C1 segment of cervical spinal cord (tissue), 14 donors: ENCODE measurements at places on chromosomes 3 and 15.

GRCh38 chr3:196988241-196989029, 19.8 kb upstream of the PIGZ start:
- no peak for DNase-seq

GRCh38 chr15:67147396-67147949, 82.1 kb downstream of the SMAD3 start:
- no peak for DNase-seq

DNA sequence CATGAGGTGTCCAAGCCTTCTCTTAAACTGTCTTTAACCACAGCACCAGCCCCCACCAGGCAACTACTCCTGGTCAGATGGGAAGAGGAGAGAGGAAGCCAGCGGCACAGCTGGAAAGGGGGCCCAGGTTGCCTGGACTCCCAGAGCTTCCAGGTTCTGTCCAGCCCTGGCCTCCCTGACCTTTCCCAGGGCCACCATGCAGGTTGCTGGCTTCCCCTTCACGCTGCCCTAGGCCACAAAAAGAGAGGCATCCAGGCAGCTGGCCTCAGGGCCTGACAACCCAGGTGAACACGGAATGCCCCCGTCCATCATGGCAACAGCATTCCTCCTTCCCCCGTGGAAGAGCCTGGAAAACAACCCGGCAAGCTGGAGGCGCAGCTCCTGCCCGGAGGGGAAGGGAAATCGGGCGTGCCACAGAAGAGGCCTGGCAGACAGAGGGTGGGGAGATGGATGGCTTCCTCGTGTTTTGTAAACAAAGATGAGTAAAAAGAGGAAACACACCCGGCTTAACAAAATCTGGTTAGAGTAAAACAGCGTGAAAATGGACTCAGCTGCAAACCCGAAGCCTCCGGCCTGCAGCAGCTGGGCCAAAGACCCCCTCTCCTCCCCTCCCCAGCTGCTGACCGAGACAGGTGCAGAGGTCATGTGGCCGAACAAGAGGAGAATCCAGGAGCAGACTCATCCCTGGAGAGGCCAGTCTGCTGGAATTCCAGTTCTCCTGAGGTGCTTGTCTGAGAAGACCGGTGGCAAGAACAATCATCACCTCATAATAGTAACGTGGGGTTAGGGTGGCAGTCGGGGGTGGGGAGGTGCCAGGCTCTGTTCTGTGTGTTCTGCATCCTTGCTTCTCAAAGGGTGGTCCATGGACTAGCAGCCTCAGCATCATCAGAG, 15.5 kb downstream of the BMF start:
- DNase-seq: no peak

- DNase-seq: no peak
These were observed 8.5 kb downstream of the AMOTL2 start for GRCh38 chr3:134365766-134366065.

DNA sequence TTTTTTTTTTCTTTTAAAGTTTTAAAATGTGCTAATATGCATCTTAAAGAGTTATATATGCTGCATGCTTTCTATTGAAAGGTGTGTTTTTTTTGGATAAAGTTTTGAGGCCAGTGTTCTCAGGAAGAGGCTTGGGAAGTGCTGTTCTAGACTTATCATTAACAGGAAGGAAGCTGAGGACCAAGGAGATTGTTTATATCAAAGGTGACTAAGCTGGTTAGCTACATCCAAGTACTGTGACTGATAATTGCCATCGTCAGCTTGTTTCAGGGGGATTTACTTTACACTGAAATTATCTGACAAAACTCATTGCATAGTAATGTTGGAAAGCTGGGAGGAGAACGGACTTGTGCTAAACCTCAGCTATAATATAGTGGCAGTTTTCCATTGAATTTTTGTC, 36.3 kb upstream of the UTS2B start:
- no peak for DNase-seq

GRCh38 chr15:58026552-58026951, 39.0 kb downstream of the ALDH1A2 start:
- DNase-seq: no peak

GRCh38 chr3:110612045-110612444, 459.6 kb upstream of the NECTIN3 start:
- no peak for DNase-seq

DNA sequence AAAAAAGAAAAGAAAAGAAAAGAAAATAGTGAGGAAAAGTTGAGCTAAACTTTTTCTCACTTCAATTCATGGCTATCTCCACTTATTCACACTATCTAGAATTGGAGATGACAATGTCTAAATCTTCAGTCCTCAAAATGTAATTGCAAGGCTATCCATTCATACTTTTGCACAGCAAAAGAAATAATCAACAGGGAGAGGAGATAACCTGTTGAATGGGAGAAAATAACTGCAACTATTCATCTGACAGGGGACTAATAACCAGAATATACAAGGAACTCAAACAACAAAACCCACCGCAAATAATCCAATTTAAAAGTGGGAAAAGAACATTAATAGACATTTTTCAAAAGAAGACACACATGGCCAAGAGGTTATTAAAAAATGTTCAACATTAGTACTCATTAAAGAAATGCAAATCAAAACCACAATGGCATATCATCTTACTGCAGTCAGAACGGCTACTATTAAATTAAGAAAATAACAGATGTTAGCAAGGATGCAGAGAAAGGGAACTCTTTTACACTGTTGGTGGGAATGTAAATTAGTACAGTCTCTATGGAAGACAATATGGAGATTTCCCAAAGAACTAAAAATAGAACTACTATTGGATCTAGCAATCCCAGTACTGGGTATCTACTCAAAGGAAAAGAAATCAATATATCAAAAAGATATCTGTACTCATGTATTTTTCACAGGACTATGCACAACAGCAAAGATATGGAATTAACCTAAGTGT, 73.5 kb upstream of the PPIB start:
- no peak for DNase-seq

- peak; percentile 15 for DNase-seq
These were observed 9.0 kb downstream of the ZIC4 start for GRCh38 chr3:147397155-147397874.

DNA sequence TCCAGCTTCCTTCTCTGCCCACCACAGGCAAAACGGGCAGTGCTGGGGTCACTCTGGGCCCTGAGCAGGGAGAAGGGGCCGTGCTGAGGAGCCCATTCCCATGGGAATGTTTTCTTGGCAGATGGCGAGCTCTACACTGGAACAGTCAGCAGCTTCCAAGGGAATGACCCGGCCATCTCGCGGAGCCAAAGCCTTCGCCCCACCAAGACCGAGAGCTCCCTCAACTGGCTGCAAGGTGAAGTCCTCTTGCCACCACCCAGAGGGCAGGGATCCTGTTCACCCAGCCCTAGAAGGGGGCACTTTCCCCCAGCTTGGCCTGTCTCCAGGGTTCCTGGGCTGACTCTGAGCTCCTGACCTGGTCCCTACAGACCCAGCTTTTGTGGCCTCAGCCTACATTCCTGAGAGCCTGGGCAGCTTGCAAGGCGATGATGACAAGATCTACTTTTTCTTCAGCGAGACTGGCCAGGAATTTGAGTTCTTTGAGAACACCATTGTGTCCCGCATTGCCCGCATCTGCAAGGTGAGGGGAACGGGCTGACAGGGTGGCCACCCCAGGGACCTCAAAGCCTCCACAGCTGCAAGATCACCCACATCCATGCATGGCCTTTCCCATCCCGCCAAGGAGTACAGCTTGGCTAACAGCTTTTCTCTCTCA, 12.4 kb downstream of the CIB1 start:
- peak; percentile 76 for DNase-seq

DNA sequence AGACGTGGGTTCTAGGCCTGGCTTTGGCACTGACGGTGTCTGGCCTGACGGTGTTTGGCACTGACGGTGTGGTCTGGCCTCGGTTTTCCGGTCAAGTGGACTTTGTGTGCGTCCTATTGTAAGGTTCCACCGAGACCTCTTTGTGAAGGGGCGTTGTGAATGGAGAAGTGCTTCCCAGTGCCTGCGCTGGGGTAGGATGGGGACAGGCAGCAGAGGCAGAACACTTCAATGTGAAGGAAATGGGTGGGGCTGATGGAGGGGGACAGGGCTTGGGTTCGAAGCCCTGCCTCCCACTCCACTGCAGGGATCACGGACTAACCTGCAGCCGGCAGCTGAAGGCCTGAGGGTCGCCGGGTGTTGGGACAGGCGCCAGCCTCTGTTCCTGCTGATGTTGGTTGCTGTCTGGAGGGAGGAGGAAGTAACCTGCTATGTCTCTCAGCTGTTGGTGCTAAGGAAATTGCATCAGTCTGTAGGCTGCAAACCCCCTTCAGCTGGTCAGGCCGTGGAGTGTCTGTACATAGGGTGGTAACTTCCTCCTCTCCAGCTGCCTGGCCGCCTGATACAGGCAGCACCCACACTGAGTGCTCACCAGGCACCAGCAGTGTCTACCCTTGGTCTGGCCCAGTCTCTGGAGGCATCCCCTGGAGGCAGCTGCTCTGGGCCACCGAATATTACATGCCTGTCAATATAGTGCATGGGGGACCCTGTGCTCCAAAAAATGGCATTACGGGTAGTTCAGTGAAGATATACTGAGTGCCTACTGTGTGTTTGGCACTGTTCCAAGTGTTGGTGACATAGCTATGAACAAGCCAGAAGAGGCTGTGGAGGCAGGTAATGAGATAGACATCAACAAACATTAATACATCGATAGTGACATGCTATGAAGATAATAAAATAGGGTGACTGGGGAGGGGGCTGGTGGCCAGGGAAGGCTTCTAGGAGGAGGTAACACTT, 1.1 kb downstream of the TM6SF1 start:
- peak; percentile 8 for DNase-seq

DNA sequence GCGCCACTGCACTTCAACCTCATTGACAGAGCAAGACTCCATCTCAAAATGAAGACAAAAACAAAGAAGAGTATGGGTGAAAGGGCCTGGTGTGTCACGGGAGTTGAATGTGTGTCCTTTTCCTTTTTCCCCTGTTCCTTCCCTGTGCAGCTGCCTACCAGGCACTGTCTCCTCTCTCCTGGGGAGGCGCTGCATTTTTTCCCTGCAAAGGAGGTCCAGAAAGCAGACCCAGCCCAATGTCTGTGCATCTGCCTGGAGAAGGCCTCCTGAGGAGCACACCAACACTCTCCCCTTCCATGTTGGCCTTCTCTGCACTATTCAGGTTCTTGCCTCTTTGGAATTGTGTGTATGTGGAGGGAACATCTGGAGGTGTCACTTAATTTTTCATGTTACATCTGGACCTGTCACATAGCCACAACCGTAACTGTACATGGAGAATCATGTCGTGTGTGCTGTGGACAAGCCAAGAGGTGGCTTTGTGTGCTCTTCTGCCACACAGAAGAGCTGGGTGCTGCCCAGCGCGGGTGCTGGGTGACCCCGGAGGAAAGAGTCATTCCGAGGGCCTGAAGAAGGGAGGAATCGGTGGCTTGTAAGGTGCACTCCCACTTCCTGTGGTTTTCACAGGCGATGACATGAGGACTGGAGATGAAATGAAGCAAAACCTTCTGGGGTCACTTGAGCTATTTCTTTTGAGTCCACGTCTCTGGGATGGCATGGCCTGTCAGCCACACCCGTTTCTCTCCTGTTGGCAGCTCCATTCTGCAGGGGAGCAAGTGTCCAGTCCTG, 46.5 kb upstream of the CGNL1 start:
- DNase-seq: no peak

DNA sequence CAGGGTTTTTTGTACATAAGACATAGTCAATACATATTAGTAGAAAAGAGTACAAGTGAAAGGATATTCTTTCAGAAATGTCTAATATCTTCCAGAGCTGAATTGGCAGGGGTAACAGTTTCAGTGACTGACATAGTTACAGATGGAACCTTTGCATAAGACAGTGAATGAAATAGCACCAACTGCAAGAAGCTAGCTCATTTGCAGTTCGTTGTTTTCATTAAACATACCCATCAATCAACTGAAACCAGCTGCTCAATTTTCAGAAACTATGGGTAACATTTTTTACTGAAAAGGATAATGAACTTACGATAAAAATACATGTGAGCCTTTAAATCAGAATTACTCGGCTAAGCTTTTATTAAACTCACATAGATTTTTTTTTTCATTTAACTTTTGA, 93.9 kb upstream of the EPHA3 start:
- DNase-seq: no peak

DNA sequence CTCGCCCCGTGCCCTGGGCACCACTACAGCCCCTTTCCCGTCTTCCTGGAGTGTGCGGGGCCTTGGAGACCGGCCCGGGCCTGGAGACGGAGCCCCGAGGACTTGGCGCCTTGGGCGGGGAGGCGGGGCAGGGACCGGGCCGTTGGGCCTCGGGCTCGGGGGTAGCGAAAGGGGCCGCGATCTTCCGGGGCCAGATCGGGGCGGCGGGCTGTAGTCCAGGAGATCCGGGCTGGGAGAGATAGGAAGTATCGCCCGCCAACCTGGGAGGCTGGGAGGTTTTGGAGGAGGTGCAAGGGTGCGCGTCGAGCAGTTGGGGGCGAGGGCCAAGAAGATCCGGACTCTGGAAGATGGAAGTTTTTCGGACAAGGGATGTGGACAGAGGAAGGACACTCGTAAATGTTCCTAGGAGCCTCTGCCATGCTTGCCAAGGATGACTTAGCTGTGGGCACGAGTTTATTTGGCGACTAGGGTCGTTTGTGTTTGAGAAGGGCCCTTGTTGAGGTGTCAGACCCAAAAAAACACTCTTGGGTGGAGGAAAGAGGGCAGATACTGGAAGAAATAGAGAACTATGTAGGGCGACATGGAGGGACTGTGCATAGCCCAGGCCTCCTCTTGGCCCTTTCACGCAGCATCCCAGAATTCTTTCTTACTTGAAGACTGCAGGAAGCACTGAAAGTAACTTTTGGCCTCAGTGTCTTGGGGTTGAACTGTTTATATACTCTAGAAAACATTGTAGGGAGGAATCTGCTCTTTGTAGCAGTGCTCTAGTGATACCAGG, 712 bp downstream of the RTF1 start:
- peak; percentile 33 for DNase-seq

DNA sequence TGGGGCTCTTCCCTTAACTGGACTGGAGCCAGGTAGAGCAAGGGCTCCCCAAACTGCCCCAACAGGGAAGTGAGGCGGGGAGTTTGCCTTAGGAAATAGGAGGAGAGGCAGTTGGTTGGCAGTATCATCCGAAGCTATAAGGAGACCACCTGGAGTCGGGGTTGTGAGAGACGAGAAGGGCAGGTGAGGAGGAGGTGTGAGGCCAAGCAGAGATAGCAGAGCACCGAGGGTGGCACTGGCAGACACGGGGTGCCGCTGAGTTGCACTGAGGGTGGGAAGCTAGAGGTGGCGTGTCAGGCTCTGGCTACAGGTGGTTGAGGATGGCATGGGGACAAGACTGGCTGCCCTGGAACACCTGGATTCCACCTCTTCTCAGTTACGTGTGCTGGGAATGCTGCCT, 17.2 kb downstream of the RASGRF1 start:
- no peak for DNase-seq

- DNase-seq: no peak
These were observed 25.8 kb upstream of the NEDD4 start for GRCh38 chr15:56019060-56019793.

GRCh38 chr15:70202756-70203155, 105.0 kb upstream of the TLE3 start:
- no peak for DNase-seq

DNA sequence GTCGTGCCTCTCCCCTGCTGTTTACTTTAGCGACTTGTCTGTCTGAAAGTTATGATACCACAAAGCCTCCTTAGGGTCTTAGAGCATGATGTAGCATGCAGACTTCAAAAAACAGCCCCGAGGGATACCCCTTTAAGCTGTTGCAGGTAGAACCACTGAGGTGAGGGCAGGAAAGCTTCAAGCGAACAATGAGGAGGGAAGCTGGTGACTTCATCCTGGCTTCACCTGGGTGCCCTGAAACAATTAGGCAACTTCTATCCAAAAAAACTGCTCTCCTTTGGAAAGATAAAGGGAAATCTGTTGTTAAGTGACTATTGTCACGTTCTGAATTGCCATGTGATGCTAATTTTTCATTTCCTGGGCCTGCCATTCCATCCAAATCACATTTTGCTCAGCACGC, 231.6 kb downstream of the SOX2 start:
- DNase-seq: no peak
